ENCODE measurements at places on chromosomes 7 and 10. TPM values are rescaled to one million over a fixed set of nuclear protein-coding genes. Genes with fewer than 3 reads are reported as not detected.

DNA sequence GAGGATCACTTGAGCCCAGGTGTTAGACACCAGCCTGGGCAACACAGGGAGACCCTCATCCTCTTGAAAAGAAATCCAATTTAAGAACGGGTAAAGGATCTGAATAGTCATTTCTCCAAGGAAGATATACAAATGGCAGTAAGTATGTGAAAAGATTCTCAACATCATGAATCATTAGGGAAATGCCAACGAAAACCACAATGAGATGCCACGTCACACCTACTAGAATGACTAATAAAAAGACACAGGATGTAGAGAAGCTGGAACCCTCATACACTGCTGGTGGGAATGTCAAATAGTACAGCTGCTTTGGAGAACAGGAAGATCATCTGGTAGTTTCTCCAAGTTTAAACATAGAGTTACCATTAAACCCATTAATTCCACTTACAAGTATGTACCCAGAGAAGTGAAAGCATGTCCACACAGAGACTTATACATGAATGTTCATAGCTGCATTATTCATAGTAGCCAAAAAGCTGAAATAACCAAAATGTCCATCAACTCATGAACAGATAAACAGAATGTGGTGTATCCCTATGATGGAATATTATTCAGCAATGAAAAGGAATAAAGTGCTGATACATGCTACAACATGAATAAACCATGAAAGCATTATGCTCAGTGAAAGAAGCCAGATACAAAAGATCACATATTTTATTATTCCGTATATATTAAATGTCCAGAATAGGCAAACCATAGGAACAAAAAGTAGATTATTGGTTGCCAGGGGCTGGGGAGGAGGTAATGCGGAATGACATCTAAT, 13.1 kb upstream of the ZMIZ2 start:
- no peaks in the 10 kb centered on the region for H3K27me3 ChIP-seq
- no peak for DNase-seq
- H3K4me1 ChIP-seq, result peaks cover 5% of the 10 kb centered on the region
- no peak overlapping the region for H3K4me3 ChIP-seq

GRCh38 chr7:27192546-27193334, 7.2 kb downstream of the HOXA13 start:
- no peak for DNase-seq
- peaks cover 99% of the 10 kb centered on the region for H3K27me3 ChIP-seq
- no peak overlapping the region for H3K4me3 ChIP-seq
- H3K4me1 ChIP-seq, result peaks cover 5% of the 10 kb centered on the region
- no peak overlapping the region for H3K27ac ChIP-seq

DNA sequence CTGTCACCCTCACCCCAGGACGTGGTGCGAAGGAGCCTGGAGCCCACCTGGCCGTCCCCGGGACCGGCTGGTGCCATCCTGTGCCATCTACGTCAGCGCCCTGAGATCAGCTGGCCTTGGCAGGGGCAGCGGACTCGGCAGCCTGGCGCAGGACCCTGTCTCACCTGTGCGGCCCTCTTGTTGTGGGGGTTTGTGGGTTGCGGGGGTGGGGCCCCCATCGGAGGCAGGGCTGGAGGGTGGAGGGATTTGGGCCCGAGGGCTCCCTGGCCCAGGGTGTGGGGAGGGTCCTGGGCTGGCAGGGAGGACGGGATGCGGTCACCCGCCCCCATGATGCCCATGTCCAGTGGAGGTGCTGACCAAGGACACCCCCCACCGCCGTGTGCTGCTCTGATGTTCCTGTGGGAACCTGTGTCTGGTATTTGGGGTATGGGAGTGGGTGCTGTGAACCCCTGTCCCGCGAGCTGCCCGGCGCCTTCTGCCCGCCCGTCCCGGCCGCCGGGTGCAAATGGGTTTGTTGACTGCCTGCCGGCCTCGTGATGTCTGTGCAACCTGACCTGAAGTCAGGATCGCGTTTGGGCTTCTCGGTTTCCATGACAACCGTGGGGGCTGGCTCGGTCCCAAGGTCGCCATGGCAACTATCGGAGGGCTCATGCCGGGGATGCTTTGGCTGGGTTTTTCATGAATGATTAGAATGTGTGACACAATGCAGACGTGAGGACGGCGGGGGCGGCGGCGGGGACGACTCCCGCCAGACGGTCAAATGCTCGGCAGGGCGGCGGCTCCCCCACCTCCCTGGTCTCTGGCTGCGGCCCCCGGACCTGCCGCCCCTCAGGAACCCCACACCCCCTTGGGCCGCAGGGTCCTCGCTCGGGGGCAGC, 7.3 kb downstream of the MAFK start:
- peaks cover 29% of the 10 kb centered on the region for H3K27me3 ChIP-seq
- H3K4me1 ChIP-seq, result peaks cover 14% of the 10 kb centered on the region
- no peaks in the 10 kb centered on the region for H3K36me3 ChIP-seq
- no peak overlapping the region for H3K27ac ChIP-seq
- peak; percentile 68 for DNase-seq

DNA sequence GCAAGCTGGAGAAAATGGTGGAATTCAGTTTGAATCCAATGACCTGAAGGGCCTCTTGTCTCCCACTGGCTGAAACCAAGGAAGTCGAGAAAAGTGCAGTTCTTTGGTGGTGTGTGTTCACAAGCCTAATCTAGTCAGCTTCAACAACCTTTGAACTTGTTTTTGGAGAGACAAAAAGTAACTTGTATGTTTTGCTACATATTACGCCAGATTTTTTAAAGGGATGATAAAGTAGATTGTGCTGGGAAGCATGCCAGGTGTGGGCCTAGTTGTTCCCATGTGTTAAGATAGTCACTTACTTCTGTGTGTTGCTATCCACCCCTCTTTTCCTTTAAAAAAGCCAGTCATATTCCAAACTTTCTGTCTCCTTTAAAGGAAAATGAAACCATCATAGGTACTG, 79.7 kb upstream of the FAM3C start:
- no peaks in the 10 kb centered on the region for H3K27me3 ChIP-seq
- no peaks in the 10 kb centered on the region for H3K36me3 ChIP-seq
- DNase-seq, result no peak
- no peak overlapping the region for H3K27ac ChIP-seq
- H3K4me1 ChIP-seq, result peaks cover 26% of the 10 kb centered on the region
- H3K4me3 ChIP-seq, result no peak overlapping the region

GRCh38 chr7:30140456-30140855, 5.7 kb downstream of the MTURN start:
- H3K4me1 ChIP-seq, result no peaks in the 10 kb centered on the region
- no peaks in the 10 kb centered on the region for H3K36me3 ChIP-seq
- no peak overlapping the region for H3K27ac ChIP-seq
- H3K27me3 ChIP-seq, result peaks cover 29% of the 10 kb centered on the region
- H3K4me3 ChIP-seq, result no peak overlapping the region

GRCh38 chr10:99996671-99997648, 12.8 kb downstream of the DNMBP start:
- H3K4me1 ChIP-seq, result peaks cover 24% of the 10 kb centered on the region
- H3K36me3 ChIP-seq, result no peaks in the 10 kb centered on the region
- H3K27ac ChIP-seq, result peak overlapping the region; percentile 15
- no peaks in the 10 kb centered on the region for H3K27me3 ChIP-seq
- no peak overlapping the region for H3K4me3 ChIP-seq

GRCh38 chr7:143487061-143487460, 9.4 kb downstream of the TAS2R41 start:
- H3K27ac ChIP-seq, result no peak overlapping the region
- H3K36me3 ChIP-seq, result no peaks in the 10 kb centered on the region
- no peaks in the 10 kb centered on the region for H3K27me3 ChIP-seq
- no peak overlapping the region for H3K4me3 ChIP-seq
- no peak for DNase-seq

- H3K27ac ChIP-seq, result no peak within 1 kb of the TSS
- no peaks in the 10 kb centered on the region for H3K36me3 ChIP-seq
- DNase-seq, result no peak
- no peak within 1 kb of the TSS for H3K4me3 ChIP-seq
- no peaks in the 10 kb centered on the region for H3K4me1 ChIP-seq
Measured at GRCh38 chr10:26437637-26438461, at the start of gene APBB1IP. TSS of gene APBB1IP (plus strand) at chr10:26438341. CDS start at chr10:26492327, 53,986 bp downstream.

- H3K36me3 ChIP-seq, result no peaks in the 10 kb centered on the region
- peaks cover 14% of the 10 kb centered on the region for H3K4me1 ChIP-seq
Measured at GRCh38 chr7:28432105-28432504, 19.8 kb downstream of the CREB5 start.

DNA sequence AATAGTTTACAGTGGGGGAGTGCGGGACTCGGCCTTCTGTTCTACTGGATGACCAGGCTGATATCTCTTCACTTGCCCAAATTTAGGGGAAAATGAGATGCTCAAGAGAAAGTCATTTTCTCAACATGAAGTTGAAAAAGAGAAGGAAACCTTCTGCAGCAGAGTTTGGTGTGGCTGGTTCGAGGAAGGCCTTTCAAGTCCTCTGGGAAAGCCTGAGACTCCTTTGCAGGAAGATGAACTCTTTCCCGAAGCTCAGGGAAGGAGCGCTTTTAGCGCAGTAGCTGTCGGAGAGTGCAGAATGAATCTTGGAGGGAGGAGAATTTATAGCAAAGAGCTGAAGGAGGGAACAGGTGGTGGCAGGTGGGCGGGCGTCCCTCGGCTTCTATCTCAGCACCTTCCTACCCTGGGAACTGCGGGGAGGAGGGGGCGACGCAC, at the start of gene ATOH7:
Gene ATOH7, minus strand, starts transcription at position 297 of the 435 bp plus-strand sequence. CDS start 436 bp downstream, outside the sequence.
- H3K27me3 ChIP-seq, result peaks cover 23% of the 10 kb centered on the region
- DNase-seq, result no peak
- H3K4me1 ChIP-seq, result peaks cover 17% of the 10 kb centered on the region
- peak within 1 kb of the TSS; percentile 91 for H3K4me3 ChIP-seq

GRCh38 chr7:121012919-121013318, 24.4 kb downstream of the CPED1 start:
- H3K4me1 ChIP-seq, result peaks cover 4% of the 10 kb centered on the region
- H3K4me3 ChIP-seq, result no peak overlapping the region
- no peak for DNase-seq
- no peak overlapping the region for H3K27ac ChIP-seq
- H3K27me3 ChIP-seq, result no peaks in the 10 kb centered on the region

- peak overlapping the region; percentile 91 for H3K27ac ChIP-seq
- H3K27me3 ChIP-seq, result no peaks in the 10 kb centered on the region
- no peaks in the 10 kb centered on the region for H3K36me3 ChIP-seq
- peaks cover 14% of the 10 kb centered on the region for H3K4me1 ChIP-seq
- peak; percentile 49 for DNase-seq
Measured at GRCh38 chr7:140646931-140647647, 6.5 kb upstream of the DENND2A start.

The STEAP1B gene
- total RNA-seq, result 9.5 TPM

The GIMAP8 gene
- not detected for total RNA-seq

The GTF2IRD2 gene
- total RNA-seq, result 19.9 TPM
